WERI-Rb-1 (cell line): ENCODE measurements at places on chromosomes 3 and 15.

DNA sequence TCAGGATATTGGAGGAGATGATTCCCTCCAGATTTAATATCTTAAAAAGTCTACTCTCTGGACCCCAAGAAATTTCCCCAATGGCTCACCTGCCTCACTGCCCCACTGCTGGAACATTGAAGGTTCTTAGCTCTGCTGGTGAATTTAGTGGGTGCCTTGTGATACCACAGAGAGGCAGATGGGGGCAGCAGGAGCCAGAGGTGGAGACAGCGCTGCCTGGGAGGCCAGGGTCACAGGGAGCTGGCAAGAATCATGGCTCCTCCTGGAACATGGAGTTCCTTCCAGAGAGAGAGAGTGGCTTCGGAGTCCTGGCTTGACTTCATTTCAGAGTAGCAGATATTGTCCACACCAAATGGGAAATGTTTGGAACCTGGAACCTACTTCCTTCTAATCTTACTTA lies 263.5 kb upstream of the CFAP20DC start:
- DNase-seq = peak; percentile 68

- no peak for DNase-seq
These were observed 74.3 kb upstream of the NDN start for GRCh38 chr15:23761386-23761785.

DNA sequence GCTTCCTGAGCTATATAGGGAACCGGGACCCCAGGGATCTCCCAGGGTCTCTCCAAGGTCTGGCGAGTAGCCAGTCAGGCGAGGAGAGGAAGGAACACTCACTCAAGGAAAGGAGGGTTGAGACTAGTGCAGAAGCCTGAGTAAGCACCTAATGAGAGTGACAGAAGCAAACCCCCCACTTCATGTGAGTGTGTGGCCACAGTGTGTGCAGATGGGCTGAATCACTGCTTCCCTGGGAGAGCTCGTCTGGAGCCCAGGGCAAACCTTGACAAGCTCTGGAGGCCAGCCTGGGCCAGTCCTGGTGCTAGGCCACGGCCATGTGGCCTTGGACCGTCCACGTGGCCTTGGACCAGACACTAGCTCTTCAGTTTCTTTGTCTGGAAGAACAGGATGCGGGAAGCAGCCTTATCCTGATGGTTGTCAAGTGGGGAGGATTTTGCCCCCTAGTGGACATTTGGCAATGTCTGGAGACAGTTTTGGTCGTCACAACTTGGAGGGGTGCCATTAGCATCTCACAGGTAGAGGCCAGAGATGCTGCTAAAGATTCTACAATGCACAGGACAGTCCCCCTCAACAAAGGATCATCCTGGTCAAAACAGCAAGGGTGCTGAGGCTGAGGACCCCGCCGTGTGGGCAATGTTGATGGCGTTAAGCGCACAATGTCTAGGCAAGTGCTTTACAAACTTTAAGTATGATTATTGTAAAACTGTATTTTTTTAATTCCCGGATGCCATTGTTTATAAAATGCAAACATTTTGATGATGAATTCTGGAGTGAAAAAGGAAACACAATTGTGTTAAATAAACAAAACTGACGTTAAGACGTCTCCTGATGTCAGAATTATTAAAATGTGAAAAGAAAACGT lies 34.8 kb upstream of the CTSH start:
- DNase-seq = peak; percentile 88

DNA sequence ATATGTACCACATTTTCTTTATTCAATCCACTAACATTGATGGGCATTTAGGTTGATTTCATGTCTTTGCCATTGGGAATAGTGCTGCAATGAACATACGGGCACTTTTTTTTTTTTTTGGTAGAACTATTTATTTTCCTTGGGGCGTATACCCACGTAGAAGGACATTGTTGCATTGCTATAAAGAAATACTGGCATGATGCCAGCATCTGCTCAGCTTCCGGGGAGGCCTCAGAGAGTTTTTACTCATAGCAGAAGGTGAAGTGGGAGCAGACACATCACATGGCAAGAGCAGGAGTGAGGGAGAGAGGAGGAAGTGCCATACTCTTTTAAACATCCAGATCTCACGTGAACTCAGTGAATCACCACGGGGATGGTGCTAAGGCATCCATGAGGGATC lies 197.0 kb downstream of the SQOR start:
- no peak for DNase-seq

GRCh38 chr3:66675366-66675765 lies 174.5 kb upstream of the LRIG1 start:
- no peak for DNase-seq

DNA sequence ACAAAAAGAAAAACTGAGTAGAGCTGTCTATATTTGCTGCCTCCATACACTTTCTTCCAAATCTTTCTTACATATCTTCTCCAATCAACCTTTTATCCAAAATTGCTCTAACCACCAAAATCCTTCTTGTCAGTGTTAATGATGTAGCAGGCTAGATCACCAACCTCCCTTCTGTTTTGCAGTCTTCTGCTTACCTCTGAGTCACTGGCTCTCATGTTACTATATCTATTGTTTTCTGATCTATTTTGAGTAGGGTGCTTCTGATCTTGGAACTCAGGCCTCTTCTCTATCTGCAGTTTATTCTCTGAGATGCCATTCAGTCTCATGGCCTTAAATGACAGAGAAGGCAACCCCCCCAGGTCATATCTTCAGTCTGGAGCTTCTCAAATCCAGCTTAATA lies 26.3 kb upstream of the AADAC start:
- DNase-seq = no peak

GRCh38 chr3:88003115-88003755 lies 55.6 kb downstream of the CGGBP1 start:
- DNase-seq = no peak

GRCh38 chr15:88621789-88622604 lies 857 bp downstream of the AEN start:
- no peak for DNase-seq

GRCh38 chr3:128107834-128108233 lies 15.8 kb downstream of the RUVBL1 start:
- no peak for DNase-seq

GRCh38 chr3:175426805-175427204 lies 567.7 kb downstream of the NAALADL2 start:
- DNase-seq = no peak

DNA sequence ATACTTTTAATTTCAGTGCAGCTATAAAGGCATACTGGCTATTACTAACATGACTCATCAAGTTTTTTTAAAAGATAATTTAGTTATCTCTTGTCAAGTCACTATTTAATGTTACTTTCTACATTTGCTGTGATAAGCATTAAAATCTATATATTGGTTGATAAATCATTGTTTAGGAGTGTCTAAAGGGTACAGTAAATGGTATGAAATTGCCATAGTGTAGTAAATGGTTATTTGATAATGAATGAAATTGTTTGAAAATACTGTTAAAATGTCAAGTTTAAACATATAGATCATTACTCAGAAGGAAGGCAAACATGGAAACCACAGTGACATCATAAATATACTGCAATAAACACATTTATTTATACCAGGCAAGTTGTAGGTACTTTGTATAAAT lies 13.2 kb upstream of the BNIP2 start:
- no peak for DNase-seq

DNA sequence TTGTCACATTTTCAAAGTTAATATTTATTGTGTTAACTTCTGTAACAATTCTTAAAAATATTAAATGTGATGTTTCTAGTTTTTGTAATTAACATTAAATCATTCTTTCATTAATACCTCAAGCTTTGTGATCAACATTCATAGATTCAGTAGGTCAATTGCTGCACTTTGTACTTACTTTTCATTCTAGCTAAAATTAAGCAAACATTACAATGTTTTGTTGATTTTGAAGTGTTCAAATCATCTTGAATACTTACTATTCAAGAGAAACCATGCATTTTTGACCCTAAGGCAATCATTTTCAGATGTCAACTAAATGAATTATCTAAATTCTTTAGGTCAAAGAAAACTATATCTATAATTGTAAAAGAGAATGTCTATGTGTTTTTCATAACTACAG lies 933.1 kb downstream of the NAALADL2 start:
- no peak for DNase-seq

DNA sequence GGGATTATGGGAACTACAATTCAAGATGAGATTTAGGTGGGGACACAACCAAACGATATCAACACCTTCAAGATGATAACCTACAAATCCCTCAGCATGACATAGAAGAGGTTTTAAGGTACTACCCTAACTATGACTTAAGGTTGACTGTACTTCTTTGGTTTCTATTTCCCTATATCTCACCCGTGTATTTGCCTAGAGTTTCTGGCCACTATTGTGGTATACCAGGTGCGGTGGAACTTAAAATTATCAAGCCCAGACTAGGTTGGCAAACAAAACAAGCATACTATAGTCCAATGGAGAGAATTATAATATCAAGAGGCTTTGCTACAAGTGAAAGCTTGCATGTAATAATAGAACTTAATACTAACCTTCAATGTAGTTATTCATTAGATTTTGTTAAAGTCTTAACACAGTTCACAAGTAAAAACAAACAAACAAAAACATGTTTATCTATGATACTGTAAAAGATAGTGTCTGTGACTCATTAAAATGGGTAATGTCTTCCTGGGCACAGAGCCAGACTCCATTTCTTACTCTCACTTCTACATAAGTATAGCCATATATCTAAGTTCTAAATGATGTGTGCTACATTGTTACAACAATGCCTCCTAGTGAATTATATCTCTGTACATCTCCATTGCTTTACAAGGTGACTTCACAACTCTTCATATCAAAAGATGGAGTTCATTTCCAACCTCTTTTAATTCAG lies 479.1 kb downstream of the ZBBX start:
- no peak for DNase-seq

DNA sequence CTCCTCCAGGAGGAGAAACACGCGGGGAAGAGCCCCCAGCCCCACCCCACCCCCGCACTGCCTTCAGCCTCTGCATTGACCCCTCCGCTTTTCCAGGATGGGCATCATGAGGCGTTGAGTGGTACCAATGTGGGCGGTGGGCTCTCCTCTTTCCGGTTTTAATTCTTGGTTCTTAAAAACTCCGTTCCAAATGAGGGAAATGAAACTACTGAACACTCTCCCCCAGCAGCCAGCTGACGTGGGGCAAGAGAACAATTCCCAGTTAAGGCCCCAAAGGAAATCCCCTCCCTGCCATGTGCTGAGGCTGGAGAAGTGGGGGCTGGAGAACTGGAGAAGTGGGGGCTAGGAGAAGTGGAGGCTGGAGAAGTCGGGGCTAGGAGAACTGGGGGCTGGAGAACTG lies 5.3 kb upstream of the NRROS start:
- DNase-seq = no peak

DNA sequence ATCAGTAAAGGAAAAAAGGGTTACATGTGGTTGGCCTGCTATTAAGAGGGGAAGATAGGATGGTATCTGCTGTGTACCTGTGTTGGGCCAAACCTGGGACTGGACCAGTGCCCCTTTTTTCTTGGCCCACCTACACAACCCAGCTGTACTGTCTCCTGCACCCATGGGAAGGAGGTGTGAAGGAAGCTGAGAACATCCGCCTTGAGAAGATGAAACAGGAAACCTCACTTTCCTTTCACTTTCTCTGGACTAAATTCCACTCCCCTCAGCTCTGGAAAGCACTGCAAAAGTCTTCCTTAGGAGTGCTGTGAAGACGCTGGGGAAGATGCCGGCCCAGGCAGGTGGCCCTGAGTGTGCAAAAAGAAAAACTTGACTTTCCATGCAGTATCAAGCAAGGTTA lies 37.6 kb downstream of the LRRN1 start:
- DNase-seq = no peak

GRCh38 chr3:193119926-193120325 lies 121.1 kb upstream of the PLAAT1 start:
- no peak for DNase-seq

GRCh38 chr3:33211444-33211843 lies 7.2 kb downstream of the SUSD5 start:
- no peak for DNase-seq

- DNase-seq = no peak
These were observed 192.0 kb downstream of the FNDC3B start for GRCh38 chr3:172231318-172231901.

- no peak for DNase-seq
These were observed 296.9 kb upstream of the TBL1XR1 start for GRCh38 chr3:177494216-177494615.

DNA sequence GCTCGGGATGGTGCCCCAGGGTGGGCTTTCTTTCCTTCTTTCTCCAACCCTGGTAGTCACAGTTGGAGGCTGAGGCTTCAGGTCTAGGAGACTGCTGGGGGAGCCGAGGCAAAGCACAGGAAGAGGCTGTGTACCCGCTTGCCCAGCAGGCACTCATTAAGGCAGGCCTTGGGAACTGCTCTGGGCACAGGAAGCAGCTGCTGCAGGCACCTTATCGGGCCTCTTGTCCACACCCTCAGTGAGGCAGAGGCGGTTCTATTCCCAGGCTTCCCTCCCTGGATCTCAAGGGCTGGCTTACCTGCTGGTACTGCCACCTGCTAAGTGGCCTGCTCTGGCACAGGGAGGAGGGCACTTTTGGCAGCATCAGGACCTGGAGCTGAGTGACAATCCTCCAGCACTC lies 15.8 kb upstream of the GRM2 start:
- DNase-seq = no peak

- no peak for DNase-seq
These were observed 27.5 kb downstream of the CSPG4 start for GRCh38 chr15:75685195-75685594.

- DNase-seq = no peak
These were observed 55.6 kb upstream of the LRTM1 start for GRCh38 chr3:54983266-54984099.

DNA sequence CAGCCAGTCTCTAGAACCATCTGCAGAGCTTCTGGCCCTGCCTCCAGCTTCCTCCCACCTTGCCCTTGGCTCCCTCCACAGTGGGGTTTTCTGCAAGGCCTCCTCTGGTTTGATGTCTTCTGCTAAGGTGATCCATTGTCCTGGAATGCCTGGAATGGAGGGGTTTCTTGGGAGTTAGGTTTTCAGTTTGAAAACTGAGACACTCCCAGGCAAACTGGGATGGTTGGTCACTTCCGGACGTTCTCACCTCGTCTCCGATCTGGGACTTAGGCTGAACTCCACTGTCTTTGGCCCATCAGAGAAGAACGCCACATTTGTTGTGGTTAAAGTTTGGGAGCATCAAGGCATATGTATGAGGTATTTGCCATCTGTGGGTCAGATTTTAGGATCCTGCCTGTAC lies 77.4 kb upstream of the KLHL25 start:
- DNase-seq = no peak

DNA sequence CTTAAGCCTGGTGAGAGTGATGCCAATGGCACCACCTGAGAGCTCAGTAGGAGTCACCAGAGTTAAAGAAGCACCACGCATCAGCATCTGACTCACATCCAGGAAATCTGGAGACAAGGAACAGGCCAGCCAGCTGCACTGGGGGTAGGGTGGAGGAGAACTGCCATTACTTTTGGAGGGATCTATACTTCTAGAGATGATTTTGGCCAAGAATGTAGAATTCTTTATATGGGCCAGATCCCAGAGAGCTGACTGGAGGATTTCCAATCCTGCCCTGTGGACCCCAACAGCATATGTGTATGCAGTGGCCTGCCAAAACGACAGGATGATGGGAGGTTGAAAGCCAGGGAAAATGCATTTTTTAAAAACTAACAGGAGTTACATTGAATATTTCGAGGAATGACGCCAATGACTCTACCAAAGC lies 29.8 kb downstream of the CCR3 start:
- DNase-seq = no peak
